T1000 (cell line): ENCODE measurements at places on chromosomes 3 and 15.

DNA sequence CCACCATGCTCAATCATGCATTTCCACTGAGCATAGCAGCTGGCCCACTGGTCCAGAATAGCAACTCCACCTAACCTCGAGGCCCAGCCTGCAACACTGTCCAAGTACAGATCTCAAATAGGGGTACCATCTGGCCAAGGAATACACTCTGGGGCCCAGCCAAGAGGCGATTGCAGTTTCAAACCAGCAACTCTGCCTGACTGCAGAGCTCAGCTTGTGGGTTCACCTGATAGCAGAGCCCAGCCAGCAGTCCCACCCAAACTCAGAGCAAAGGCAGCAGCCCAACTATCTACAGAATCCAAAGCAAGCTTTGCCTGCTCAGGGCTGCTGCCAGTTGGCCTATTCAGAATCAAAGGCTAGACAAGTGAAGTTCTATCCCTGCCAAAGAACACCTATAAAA, 30.5 kb downstream of the POLQ start:
- DNase-seq = no peak

- no peak for DNase-seq
These were observed 305.6 kb downstream of the LSAMP start for GRCh38 chr3:116139641-116140040.

DNA sequence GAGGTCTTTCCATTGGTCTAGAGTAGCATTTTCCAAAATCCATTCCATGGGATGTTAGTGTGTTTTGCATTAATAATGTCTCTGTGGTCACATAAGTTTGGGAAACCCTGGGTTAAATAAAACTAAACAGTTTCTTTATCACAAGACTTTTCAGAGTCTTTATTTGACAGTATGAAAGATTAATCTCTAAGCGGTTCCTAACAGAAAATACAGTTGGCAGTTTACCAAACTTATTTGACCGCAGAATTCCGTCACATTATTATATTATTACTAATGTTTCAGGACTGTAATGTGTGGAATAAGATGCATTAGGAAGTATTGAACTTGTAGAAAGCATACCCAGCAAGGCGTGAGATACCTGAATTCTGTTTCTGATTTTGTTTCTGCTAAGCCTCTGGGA, 71.5 kb upstream of the ADAMTSL3 start:
- no peak for DNase-seq

- DNase-seq = no peak
These were observed 94.6 kb upstream of the CTDSPL start for GRCh38 chr3:37766797-37767776.

- DNase-seq = no peak
These were observed 490.8 kb downstream of the MCTP2 start for GRCh38 chr15:94722024-94722636.

- no peak for DNase-seq
These were observed 47.5 kb upstream of the RNF7 start for GRCh38 chr3:141690431-141691072.

DNA sequence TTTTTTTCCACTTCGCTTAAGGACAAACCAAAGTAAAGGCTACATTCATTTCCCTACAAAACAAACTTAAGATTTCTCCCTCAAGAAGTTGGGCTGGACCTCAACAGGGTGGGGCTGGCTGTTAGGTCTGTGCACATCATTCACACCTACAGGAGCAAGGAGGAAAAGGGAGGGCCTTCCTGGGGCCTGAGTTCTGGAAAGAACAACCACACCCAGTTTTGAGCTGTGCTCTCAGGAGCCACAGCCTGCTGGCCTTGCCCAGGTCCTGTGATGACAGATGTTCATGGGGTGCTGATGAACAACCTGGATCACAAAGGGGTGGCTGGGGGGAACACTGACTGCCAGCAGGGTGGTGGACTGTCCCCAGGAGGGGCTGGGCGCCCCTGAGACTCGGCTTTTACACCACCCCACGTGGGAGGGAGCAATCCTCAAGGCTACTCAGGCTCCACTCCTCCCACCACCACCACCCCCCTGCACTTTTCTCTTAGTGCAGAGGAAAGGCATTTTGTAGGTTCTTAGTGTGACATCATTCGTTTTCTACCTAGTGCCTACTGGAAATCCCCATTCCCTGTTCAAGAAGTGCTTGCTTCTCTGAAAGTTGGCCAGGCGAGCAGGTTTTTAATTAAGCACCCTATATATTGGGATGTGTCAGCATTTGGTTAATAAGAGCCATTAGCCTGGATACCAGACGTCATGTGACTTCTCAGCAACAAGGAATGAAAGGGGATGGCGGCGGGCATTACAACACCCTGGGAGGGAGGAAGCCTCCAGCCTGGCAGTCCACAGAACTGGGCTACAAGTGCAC, 35.7 kb downstream of the CCNB2 start:
- DNase-seq = no peak

DNA sequence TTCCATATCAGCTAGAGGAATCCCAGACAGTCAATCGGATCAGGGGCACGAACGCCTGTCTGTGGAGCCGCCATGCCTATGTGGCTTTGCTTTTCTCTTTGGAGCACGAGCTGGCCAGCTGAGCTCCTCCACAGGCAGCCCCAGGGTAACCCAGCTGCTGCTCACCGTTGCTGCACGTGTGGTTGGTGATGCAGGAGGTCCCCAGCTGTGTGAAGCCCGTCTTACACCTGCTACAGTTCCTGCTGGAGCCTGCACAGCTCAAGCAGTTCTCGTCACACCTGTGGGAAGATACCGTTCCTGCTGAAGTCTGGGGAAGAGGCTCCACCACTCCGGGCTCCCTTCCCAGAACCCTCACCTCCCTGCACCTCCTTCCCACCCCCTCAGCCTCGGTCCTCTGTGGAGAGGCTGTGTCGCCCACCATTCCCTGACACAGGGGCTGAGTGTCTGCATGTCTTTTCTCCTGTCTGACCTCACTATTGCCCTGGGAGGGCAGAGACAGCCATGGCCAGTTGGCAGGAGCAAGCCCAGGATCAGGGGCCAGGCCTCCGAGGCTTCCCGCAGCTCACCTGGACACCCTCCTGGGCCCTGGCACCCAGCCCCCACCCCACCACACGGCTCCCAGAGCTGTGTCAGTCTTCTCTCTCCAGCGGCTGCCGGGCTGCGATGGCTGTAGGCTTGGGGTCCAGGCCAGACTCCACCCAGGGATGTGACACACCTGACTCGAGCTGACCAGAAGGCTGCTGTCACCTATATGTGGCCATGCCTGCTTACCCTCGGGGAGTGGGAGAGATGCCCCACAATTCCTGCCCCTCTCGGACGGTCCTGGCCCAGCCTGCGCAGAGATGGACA, 12.2 kb upstream of the SNRPA1 start:
- DNase-seq = no peak

DNA sequence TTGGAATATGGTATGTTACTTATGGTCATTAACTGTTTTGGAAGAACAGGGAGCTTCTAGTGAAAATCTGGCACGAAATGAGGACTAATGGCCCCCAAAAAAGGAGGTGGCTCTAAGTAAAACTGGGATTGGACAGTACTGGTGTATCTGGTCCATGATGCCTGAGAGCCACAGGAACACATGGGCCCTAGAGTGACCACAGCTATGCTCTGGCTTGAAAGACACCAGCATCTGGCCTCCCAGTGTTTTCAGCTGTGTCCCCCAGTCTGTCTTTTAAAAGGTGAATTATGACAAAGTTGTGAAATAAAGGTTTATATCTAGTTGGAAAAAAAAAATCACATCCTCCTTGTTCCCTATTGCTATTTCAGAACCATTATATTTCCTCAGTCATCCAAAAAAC, 64.5 kb downstream of the GSK3B start:
- DNase-seq = no peak

GRCh38 chr3:195170496-195170895, 100.5 kb downstream of the XXYLT1 start:
- no peak for DNase-seq

DNA sequence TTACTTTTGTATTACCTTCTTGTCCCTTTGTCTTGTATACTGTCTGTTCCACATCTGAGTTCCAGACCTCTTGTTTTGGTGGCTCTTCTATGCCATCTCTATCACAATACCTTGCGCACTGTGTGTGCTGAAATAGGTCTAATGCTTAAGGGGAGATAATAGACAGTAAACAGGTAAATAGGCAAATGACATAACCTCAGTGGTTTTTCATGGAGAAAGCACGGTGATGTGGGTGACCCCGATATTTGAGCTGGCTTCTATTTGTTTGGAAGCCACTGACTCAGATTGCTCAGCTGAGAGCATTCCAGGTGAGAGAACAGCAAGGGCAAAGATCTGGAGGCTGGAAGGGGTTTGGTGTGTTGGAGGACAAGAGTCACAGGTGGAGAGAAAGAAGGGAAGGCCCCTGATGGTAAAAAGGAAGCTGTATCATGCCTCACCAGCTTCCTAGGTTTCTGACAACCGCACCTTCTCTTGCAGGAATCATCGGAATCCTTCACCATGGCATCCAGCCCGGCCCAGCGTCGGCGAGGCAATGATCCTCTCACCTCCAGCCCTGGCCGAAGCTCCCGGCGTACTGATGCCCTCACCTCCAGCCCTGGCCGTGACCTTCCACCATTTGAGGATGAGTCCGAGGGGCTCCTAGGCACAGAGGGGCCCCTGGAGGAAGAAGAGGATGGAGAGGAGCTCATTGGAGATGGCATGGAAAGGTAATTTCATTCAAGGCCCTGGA, 795 bp downstream of the MCM2 start:
- no peak for DNase-seq

- DNase-seq = no peak
These were observed 138.9 kb downstream of the TCF12 start for GRCh38 chr15:57057134-57057930.

DNA sequence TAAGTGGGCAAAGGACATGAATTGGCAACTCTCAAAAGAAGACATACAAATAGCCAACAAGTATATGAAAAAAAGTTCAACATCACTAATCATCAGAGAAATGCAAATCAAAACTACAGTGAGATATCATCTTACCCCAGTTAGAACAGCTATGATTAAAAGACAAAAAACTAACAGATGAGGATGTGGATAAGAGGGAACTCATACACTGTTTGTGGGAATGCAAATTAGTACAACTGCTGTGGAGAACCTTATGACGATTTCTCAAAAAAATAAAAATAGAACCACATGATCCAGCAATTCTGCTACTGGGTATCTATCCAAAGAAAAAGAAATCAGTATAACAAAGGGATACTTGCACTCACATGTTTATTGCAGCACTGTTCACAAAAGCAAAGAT, 28.6 kb downstream of the NEK10 start:
- no peak for DNase-seq

DNA sequence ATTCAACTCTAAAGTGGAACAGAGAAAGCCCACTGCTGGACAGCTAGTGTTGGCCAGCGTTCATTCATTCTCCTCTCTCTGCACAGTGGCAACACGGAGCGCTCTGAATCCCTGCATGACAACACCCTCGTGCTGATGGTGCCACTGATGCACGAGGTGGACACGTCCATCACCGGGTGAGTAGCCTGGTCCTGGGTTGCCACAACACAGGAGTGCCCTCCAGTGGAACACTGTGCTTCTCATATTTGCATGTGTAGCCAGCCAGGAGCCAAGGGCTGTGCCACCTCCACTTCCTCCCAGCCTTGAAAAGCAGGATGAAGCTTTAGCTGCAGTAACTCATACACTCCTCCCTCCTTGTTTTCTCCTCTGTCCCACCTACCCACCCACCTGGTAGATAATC, 120.0 kb upstream of the CTDSPL start:
- DNase-seq = no peak

- no peak for DNase-seq
These were observed 136.2 kb downstream of the TNIK start for GRCh38 chr3:171323938-171324536.

- DNase-seq = no peak
These were observed 265.1 kb downstream of the CTNNB1 start for GRCh38 chr3:41464401-41464800.

GRCh38 chr3:27145719-27146118, 223.5 kb downstream of the NEK10 start:
- no peak for DNase-seq

- no peak for DNase-seq
These were observed 8.7 kb upstream of the ATP13A4 start for GRCh38 chr3:193563426-193563825.

DNA sequence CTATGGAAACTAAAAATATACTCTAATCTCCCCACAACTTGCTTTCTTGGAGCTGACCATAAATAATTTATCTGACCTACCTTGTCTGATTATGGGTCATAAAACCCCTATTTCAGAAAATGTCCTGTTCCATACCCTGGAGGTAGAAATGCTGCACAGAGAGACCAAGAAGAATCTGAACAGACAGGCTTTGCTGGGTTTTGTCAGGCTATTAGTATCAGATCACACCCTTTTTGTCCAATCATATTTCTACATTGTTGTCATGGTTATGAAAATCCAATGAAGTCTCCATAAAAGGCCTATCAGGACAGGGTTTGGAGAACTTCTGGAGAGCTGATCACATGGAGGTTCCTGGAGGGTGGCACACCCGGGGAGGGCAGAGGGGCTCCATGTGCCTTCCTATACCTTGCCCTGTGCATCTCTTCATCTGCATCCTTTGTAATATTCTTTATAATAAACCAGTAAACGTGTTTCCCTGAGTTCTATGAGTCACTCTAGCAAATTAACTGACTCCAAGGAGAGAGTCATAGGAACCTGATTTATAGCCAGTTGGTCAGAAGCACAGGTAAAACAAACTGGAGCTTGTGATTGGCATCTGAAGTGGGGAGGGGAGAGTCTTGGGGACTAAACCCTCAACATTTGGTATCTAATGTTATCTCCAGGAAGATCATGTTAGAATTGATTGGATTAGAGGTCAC, 58.1 kb downstream of the NGLY1 start:
- DNase-seq = no peak

DNA sequence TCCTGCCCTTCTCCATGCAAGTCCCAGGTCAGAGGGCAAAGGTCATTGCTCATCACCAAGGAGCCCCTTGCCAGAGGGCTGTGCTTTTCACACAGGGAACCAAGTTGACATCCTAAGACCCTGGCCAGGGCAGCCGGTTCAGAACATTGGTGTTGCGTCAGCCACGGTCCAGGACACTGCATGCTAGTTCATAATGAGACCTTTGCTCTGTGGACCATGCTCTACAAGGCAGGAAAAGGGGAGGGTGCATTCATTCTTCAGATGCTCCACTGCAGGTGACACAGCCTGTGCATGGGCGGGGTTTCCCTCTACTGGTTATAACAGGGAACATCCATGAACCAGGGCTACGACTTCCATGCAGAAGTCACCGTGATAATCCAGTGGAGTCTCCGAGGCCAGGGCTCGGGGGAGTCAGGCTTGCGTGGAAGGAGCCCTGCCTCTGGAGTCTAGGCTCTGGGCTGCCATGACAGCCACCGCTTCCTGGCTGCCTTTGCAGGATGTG, 81.6 kb downstream of the OCA2 start:
- DNase-seq = no peak

- DNase-seq = no peak
These were observed 3.4 kb upstream of the AEN start for GRCh38 chr15:88617790-88618189.
